ENCODE measurements at places on chromosomes 3 and 15.

- no peak for DNase-seq
Observed at GRCh38 chr3:40899286-40899712, 300.0 kb upstream of the CTNNB1 start.

GRCh38 chr3:18393906-18394305, 31.2 kb downstream of the SATB1 start:
- no peak for DNase-seq

DNA sequence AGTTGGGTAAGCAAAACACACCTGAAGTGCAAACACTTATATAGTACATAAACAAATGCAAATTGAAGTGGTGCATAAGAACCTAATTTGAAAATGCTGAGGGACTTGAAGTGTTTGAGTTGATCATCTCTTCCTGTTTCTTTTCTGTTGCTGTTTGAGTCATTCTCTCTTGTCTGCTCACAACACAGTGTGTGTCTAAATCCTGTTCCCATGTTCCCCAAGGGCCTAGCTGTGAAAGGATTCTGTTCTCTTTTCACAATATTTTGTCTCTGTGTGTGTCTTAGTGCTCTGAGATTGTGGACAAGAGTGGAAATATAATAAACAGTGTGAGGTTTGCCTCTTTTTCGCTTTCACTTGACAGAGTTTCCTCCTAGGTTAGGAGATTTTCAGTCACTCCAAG, 6.1 kb downstream of the CD96 start:
- DNase-seq: no peak

DNA sequence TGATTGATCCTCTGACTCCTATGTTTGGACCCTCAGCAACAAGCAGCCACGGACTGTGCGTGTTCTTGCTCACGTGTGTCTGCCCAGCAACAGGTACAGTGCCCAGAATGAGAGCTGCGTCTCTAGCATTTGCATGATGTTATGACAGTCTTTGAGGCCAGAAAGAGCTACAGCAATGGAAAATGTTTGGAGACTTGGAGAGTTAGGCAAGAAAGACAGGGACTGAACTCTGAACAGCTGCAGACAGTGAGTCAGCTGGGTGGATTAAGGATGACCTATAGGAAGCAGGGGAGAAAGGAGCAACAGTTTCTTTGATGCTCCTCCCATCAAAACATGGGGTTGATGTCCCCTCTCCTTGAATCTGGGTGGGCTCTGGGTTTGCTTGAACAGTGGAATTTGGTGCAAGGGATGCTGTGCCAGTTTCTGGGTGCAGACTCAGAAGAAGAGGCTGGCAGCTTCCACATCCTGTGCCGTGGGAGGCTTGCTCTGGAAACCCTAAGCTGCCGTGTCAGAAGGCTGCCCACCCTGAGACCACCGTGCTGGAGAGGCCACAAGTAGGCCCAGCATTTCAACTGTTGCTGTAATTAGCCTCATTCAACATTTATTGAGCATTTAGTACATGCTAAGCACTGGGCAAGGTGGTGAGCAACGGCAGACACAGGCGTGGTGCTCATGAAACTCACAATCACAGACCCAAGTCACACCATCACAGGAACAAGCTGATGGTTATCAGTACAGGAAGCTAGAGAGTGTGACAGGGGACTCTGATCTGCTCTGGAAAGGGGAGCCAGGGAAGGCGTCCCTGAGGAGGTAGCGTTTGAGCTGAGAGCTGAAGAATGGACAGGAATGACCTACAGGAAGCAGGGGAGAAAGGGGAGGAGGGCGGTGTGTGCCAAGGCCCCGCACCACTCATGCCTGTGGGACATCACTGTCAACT, 21.7 kb downstream of the CCR9 start:
- no peak for DNase-seq

GRCh38 chr15:89332446-89332845, 2.2 kb downstream of the POLG start:
- DNase-seq: no peak

DNA sequence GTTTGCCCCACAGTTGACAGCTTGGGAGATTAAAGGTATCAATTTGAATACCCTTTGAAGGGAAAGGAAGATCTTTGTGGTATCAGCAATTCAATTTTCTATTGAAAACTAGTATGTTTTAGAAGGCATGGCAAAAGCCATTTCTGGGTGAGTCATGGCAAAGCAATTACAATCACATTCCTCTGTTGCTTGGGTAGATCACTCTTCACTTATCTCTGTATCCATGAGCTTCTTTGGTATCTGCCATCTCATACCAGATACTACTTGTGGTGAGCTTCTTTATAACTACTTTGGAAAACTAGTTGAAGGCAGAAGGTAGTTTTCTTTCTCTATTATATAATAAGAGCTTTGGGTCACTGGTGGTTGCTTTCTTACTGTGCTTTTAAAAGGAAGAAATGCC, 28.3 kb upstream of the LSAMP start:
- no peak for DNase-seq

Measured in activated T-cell treated with anti-CD3 and anti-CD28 coated beads for 1 hour (primary cell).